Gastrocnemius medialis (tissue), 4 donors: ENCODE measurements at places on chromosomes 4 and X. TPM values are rescaled to one million over a fixed set of nuclear protein-coding genes. Genes with fewer than 3 reads are reported as not detected.

COX7B2 gene
- total RNA-seq, result not detected

IL9R gene
- not detected for total RNA-seq

GRCh38 chrX:35557916-35558315 is 240.2 kb upstream of the MAGEB16 start:
- no peaks in the 10 kb centered on the region for H3K4me1 ChIP-seq
- DNase-seq, result no peak

DNA sequence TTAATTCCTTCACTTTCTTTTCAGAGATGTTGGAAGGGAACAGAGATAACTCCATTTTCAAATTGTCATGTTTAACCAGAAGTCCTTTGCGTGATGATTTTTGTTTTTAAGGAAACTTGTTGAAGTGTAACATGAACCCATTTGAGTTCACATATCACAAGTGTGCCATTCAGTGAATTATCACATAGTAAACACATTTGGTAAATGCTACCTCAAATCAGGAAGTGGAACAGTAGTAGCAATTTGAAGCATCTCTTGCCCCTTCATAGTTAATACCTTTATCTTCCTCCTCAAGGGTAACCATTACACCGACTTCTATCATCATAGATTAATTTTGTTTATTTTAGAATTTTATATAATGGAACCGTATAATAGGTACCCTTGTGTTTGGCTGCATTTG is 35.8 kb downstream of the KDM6A start:
- DNase-seq, result no peak
- H3K4me1 ChIP-seq, result peaks cover 25% of the 10 kb centered on the region
- no peaks in the 10 kb centered on the region for H3K27me3 ChIP-seq
- H3K27ac ChIP-seq, result peak overlapping the region; percentile 55
- H3K4me3 ChIP-seq, result no peak overlapping the region

- no peak for DNase-seq
- H3K27me3 ChIP-seq, result no peaks in the 10 kb centered on the region
- H3K27ac ChIP-seq, result no peak overlapping the region
- no peaks in the 10 kb centered on the region for H3K36me3 ChIP-seq
- H3K4me1 ChIP-seq, result no peaks in the 10 kb centered on the region
Measured at GRCh38 chr4:172169871-172170270, 356.7 kb downstream of the GALNTL6 start.
